Spleen (tissue), 13 donors: ENCODE measurements at places on chromosomes 3 and 15.

- DNase-seq, result no peak
These were observed 75.9 kb downstream of the TNIK start for GRCh38 chr3:171384101-171384891.

DNA sequence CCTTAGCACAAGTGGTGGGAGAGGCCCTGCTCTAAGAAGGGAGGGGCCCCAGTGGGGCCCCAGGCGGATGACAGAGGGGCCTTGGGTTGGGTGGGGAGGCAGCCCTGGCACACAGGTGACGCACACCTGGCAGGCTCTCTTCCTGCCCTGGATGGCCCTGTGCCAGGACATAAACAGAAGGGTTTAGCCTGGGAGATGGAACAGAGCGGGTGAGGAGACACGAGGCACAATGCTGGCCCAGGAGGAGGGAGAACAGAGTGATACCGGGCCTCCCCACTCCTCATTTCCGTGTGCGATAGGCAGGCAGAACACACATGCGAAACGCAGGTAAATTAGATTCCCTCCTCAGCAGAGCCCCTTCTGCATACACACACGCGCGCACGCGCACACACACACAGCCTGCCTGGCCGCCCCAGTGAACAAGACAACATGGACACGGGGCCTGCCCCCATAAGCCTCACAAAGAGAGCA, 39.8 kb downstream of the IDH2 start:
- DNase-seq, result no peak

- no peak for DNase-seq
These were observed 221.3 kb upstream of the CDIN1 start for GRCh38 chr15:36358094-36358493.

- no peak for DNase-seq
These were observed 363 bp downstream of the MAGI1 start for GRCh38 chr3:66038384-66038725.

DNA sequence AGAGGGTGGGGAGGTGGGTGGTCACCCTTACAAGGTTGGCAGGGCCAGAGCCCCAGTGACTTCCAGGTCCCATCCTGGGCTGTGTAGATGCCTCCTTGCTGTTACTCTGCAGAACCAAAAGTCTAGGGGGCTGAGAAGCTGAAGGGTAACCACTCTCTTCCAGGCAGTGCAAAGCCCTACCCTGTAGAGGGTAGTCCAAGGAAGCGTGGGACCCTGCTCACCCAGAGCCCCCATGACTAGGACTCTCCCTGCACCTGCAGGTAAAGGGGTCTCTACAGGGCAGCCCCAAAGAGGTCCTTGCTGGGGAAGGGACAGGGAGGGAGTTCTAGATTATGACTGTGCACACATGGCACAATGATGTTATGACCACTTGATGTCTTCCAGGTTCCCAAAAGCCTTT, 14.2 kb downstream of the GHRL start:
- no peak for DNase-seq

GRCh38 chr3:47197287-47197686, 33.4 kb upstream of the SETD2 start:
- no peak for DNase-seq

- DNase-seq, result no peak
These were observed 156.8 kb downstream of the TBC1D5 start for GRCh38 chr3:17585394-17586325.

GRCh38 chr3:94146455-94146854, 83.6 kb downstream of the NSUN3 start:
- no peak for DNase-seq

- no peak for DNase-seq
These were observed 1026.7 kb downstream of the EPHA3 start for GRCh38 chr3:90134090-90134489.

GRCh38 chr15:82788496-82788895, 17.4 kb downstream of the FSD2 start:
- no peak for DNase-seq

DNA sequence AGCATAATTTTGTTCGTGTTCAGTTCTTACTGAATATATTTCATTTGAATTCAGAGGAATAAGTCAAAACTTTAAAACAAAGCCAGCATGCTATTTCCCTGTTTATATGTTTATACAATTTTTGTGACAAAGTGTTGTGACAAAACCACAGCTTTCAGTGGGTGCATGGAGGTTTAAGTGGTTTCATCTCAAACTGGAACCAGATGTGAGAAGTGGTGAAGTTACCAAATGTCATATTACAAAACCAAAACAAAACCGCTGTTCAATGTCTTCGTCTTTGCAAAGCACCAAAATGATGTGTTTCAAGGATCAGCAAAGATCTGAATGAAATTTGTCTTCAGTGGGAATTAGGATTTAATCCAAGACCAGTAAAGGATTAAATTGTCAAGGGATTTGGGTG, 59.3 kb upstream of the OSTN start:
- no peak for DNase-seq

GRCh38 chr3:86695752-86696151, 295.2 kb downstream of the VGLL3 start:
- no peak for DNase-seq

DNA sequence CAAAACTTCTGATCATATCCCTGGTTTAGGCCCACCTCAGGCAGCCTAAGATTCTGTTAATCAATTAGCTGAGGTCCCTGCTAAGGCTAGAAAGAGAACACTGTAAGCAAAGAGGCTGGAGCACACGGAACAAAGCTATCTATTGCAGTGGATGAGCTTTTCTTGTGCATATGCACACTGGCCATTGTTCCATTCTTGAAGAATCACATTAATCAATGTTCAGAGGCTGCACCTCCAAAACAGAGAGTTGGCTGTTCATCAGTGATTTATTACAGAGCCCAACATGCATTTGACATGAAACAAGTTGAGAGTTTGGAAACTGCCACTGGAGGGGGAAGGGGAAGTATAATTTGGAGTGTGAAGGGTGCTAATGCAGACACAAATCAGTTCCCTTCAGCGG, 873.0 kb downstream of the ROBO1 start:
- no peak for DNase-seq

DNA sequence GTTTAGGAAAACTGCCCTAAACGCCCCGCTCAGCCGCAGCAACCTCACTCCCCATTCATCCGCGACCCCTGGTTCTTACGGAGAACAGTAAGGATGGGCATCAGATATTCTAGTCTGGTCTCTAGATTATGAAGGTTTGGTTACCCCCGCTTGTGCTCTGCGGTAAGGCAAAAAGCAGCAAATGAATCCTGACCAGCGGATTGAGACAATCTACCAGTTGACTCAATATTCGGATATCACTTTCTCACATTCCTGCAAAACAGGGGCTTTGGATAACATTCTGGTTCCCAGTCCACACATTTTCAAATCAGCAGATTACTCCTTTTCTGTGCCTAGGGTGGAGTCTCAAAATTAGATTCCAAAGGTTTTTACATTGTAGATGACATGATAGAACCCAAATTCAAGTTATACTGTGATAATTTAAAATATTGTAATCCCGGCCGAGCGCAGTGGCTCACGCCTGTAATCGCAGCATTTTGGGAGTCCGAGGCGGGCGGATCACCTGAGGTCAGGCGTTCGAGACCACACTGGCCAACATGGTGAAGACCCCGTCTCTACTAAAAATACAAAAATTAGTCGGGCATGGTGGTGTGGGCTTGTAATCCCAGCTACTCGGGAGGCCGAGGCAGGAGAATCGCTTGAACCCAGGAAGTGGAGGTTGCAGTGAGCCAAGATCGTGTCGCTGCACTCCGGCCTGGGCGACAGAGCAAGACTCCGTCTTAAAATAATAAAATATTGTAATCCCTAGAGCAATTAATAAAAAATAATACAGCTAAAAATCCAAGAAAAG, 1.1 kb upstream of the CYFIP1 start:
- peak; percentile 39 for DNase-seq

DNA sequence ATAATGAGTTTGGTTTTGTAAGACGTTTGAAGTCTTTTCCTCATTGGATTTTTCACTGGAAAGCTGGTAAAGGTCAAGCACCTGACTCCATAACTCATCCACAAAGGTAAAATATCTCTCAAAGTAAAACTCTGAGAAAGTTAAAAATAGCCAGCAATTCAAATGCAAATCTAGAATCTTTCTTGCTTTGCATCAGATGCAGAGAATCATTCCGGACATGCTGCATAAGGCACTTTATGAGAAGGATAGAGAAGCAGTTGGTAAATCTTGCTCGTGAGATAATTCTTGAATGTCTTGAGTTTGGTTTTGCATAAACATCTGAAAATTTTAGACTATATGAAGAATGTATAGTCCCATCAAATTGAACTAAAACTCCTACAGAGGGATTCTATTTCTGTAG, 9.1 kb downstream of the KCNMB2 start:
- no peak for DNase-seq

DNA sequence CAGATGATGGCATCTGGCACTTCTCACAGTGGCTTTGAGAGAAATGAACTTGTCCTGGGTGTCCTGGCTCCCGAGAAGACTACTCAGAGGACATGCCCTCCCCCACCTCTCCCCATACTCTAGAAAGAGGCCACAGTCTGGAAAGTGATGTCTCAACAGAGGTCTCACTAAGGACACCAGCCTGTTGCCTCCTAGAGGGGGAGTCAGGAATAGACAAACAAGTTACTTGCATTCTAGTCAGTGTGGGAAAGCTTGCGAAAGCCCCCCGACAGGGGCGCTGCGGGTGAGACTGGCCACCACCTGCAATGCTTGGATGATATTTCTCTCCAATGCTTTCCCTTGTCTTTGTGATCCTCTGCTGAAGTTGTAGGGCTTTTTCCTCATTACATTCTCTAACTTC, 17.2 kb downstream of the B4GALT4 start:
- no peak for DNase-seq

DNA sequence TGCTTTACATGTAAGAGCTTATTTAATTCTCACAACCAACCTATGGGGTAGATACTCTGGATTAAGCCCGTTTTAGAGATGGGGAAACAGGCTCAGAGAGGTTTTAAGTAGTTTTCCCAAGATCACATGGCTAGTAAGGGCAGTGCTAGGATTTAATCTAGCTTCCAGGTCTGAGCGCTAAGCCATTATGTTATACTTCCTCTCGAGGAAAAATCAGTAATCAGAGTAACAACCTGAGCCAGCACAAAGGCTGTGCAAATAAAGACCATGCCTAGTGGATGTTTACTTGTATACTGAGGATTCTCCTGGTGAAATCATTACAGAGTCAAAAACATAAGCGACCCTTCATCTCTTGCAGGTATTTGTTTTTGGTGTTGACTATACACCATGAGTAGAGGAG, 9.0 kb downstream of the FSTL1 start:
- no peak for DNase-seq

- DNase-seq, result no peak
These were observed 96.2 kb upstream of the ACP3 start for GRCh38 chr3:132220986-132221385.

GRCh38 chr3:186538779-186539178, 5.4 kb downstream of the CRYGS start:
- no peak for DNase-seq

DNA sequence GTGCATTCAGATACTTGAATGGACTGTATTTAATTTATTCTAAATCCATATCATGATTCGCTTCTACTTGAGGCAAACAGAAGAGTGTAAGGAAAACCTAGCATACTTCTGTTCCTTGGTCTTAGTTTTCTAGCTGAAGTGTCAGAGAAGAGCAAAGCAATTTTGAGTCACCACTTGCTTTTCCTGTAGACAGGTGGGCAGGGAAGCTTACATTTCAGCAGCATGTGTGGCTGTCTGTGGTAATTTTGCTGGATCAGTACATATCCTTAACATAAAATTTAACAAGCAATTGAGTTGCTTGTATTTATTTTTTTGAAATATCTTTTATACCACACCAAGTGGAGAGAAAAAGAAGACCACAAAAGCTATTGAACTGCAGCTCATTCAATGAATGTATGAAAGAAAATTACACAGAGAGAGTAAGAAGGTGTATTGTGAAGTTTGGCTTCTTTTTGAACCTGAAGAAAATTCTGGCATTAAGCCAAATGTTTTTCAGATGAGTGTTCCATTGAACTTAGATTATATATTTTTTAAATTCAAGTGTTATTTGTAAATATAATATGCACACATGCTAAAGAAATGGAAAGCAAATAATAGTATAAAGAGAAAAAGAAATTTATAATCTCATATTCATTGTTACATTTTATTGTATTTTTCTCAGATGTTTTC, 747.6 kb downstream of the NAALADL2 start:
- no peak for DNase-seq

DNA sequence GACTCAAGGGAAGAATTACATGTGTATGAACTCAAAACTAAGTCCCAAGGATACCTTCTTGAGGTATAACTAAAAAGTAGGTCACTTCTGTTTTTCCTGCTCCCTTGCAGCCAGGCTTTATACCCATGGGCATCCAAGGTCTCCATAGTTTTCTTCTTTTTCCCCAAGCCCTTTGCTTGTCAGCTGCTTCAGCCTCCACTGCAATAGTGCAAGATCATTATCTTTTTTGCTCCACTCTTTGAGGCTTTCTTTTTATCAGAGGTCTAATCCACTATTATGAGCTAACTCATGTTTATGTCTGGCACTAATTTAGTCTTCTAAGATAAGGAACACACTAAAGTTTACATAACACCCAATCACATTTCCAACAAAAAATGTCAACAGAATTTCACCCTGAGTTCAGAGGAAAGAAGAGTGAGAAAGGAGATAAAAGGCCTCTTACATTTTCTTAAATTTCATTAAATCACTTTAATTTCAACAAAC, 121.2 kb upstream of the LSAMP start:
- DNase-seq, result no peak
